ENCODE measurements at places on chromosomes 3 and 15.

DNA sequence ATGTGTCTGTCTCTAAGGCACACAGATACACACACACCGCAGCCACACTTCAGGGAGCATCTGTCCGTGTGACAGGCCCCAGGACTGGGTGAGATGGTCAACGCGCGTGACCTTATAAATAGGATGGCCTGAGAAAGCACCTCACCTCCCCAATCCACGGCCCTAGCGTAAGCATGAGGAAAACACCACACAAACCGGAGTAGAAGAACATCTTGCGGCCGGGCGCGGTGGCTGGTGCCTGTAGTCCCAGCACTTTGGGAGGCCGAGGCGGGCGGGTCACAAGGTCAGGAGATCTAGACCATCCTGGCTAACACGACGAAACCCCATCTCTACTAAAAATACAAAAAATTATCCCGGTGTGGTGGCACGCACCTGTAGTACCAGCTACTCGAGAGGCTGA, 1.6 kb downstream of the NIPA1 start:
- DNase-seq, result no peak

- DNase-seq, result no peak
These were observed 32.5 kb upstream of the TMOD3 start for GRCh38 chr15:51796847-51797401.

DNA sequence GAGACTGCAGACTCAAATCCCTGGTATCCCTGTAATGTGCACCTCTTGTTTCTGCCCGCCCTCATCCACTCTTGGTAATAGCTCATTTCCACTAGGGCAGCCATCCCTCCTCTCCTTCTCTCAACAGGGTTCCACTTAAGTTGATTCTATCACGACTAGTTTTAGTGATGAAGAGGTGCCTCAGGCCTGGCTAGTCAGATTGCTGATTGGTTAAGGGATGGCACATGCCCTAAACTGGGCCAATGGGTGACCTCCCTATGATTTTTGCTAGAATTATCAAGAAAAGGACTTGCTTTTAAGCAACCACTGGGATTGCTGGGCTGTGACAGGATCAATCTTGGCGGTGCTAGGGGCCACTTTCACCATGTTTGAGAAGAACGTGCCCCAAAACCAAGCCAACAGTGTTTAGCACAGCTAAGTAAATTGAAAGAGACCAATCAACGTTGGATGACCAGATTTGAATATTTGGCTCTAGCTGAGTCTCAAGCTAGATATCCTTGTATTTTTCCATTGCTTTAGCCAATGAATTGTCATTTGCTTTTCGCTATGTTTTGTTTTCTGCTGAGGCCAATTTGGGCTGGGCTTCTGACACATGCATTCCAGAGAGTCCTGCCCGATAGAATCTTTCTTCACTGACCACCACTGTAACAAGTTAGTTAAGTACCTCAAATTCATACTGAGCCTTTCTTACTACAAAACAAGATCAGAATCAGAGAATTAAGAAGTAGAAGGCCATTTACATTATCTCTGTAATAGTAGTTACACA, 131.0 kb downstream of the PDZRN3 start:
- no peak for DNase-seq

DNA sequence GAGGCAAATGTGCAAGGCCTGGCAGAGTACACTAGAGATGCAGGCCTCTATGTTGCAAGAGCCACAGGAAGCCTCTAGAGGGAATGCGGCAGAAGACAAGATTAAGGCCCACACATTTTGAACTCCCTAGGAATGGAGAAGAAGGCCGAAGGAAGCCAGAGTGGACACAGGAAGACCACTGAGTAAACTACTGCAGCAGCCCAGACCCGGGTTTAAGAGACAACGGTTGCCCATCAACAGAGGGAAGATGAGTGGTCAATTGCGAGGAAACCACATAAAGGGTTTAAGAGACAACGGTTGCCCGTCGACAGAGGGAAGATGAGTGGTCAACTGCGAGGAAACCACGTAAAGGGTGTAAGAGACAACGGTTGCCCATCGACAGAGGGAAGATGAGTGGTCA, 14.6 kb downstream of the CHSY1 start:
- no peak for DNase-seq

DNA sequence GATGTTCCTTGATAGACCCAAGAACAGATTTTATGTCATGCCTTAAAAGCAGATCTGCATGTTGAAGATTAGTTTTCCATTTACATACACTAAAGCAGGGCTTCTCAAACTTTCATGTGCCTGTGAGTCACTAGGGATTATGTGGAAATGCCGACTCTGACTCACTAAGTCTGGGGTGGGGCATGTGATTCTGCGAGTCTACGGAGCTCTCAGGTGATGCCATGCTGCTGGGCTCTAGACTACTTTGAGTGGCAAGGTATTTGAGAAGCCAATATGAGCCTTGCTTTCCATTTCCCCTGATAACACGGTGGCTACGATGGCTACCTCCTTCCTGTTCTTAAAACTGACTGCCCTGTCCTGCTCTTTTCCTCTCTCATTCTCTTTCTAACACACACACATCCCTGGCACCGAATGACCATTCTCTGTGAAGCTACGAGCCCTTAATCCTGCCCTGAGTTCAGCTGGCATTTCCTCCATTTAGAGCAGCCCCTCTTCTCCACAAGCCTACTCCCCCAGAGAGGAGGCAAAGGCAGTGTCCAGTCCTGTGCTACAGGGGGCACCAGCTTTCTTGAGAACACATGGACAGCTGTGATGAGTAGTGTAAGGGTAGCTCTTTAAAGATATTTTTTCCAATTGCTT, 39.7 kb upstream of the PYGO1 start:
- DNase-seq, result no peak

DNA sequence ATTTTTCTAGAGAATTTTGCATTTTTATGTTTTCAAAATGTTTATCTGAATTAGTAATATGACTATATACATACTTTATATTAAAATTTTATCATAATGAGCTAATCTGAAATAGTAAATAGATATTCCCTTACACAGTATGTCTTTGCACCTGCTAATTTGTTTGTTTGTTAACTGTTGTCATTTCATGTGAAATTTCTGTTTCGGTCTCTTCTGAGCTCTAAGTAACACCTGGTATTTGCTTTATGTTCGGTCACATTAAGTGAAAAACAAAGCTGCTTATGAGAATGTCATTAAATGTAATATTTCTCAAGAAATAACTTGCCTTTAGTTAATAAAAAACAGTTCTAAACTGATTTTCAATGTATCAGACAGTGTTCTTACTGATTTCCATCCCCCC, 61.1 kb downstream of the FNDC3B start:
- DNase-seq, result no peak

DNA sequence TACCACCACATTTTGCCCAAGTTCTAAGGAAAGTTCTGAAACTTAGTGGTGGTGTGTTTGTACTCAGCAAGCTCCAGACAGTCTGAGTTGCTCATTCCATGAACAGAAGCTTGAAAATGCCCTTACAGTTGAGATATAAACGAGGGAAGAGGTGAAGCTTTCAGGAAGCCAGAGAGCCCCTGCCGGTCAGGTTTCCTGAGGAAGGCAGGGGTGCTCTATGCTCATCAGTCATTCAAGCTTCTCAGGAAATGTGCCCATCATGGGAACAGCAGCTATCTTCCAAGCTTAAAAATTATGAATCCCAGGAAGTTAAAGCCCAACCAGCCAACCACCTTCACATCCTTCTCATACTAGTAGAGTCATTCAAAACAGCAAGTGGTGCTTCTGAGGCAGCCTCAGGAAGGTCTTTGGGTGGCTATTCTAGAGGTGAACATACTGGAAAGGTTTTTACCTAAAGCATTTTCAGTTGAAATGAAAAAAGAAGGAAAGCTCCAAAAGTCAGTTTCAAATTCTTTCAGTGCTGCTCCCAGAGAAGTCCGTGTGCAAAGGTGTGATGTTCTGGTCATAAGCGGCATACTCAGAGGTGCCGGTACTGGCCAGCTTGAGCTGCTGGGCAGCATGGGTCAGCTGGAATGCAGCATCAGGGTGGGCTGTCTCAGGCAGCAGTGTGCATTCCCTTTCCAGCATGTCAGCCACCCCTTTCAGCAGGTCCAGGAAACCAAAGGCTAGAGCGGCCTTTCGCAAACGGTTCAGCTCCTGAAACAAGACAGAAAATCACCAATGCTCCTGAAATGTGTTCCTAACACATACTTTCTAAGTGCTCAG, 31.8 kb downstream of the INTS14 start:
- no peak for DNase-seq

DNA sequence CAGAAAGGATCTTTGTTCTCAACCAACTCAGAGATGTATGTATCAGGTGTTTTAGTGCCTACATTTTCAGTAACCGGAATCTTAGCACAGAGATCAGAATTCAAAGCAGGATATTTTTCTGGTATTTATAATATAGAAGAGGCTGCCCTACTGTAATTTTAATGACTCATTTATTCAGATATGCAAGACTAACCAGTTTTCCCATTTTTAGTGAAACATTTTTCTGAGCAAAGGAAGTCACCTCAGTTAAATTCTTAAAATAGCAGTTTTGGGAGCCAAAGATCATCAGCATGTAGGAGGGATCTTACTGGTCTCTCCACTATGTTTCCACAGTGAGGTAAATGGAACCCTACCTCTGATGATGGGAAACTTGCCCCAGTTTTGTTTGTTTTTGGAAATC, 42.0 kb downstream of the SRP14 start:
- no peak for DNase-seq

GRCh38 chr3:117793622-117794265, 1084.2 kb downstream of the TUSC7 start:
- DNase-seq, result no peak

- DNase-seq, result no peak
These were observed 11.4 kb upstream of the MGA start for GRCh38 chr15:41648770-41649169.

DNA sequence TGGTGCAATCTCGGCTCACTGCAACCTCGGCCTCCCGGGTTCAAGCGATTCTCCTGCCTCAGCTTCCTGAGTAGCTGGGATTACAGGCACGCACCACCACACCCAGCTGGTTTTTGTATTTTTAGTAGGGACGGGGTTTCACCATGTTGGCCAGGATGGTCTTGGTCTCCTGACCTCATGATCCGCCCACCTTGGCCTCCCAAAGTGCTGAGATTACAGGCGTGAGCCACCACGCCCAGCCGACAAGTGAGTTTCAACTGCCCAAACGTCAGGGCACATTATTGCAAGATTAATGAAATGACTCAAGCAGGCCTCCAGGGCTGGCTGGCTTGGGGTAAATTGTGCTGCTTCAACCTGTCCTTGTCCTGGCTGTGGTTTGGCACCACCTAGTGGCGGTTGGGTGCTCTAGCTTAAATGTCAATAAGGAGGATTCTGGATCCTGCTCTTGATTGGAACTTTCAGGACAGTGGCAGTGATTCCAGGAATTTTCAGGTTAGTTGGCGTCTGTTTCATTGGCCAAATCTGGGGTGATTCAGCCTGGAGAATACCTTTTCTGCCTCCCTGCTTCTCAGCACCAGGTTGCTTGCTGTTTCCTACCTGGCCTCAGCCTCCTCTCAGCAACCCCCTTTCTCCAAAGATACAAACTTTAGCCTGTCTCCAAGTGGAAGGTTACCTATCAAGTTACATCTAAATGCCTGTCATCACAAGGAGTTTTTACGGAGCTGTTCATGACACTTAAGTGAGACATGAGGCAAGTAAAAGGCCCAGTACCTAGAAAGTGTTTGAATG, 32.4 kb upstream of the SACM1L start:
- DNase-seq, result peak; percentile 89

DNA sequence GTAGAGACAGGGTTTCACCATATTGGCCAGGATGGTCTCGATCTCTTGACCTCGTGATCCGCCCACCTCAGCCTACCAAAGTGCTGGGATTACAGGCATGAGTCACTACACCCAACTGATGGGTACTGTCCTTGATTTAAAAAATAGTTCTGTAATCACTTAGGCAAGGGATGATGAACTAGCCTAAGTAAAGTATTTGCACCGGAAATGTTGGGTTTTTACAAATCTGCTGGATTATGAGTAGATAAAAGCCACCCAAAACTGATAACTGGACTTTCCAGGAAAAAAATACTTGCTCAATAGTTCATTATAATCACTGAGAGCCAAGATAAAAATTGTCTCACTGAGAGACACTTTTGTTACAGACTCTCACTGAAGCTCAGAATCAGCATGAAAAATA, 218.0 kb downstream of the WNT5A start:
- no peak for DNase-seq

DNA sequence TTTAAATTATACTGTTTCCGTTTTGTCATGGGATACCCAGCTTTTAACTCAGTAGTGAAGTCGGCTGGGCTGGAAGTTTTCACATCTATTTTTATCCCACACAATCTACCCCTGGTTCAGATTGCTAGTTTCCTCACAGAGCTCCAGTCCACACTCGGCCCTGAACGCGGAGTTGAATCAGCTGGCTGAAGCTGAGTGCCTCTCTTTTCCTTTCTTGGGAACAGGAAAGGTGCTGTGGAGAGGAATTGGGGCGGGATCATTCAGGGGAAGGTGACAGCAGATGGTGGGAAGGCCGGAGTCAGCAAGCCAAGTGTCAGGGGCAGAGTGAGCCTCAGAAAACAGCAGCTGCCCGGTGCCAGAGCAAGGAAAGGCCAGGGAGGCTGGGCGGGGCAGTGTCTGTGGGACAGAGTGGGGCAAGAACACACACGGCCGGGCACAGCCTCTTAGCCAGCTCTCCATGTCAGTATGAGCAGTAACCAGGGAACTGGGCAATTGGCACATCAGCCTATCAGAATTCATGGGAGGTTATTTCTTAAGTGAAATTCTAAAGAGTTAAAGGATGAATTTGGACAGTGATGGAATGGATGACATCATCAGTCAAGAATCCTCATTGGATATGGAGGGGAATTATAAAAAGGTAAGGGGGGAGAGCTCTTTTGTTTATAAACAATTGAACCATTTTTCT, 135.7 kb upstream of the IL12A start:
- DNase-seq, result peak; percentile 81

- no peak for DNase-seq
These were observed 5.1 kb downstream of the IL20RB start for GRCh38 chr3:136962927-136963326.

GRCh38 chr15:38652183-38652794, 87.7 kb upstream of the RASGRP1 start:
- DNase-seq, result no peak

DNA sequence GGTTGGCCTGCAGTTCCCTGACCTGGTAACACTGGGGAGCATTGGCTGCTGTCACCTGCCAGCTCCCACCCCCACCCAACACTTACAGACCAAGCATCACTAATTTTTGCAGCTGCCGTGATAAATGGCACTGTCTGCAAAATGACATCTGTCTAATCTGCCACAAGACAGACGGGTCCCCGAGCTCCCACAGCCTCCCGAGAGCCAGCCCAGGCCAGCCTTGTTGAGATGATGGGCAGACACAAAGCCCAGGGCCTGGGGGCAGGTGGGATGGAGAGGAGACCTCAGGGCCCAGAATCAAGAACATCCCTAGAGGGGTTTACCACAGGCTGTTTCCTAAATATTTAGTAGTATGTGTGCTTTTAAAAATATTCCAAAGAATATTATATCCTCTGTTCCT, 203.4 kb downstream of the TBC1D2B start:
- no peak for DNase-seq

DNA sequence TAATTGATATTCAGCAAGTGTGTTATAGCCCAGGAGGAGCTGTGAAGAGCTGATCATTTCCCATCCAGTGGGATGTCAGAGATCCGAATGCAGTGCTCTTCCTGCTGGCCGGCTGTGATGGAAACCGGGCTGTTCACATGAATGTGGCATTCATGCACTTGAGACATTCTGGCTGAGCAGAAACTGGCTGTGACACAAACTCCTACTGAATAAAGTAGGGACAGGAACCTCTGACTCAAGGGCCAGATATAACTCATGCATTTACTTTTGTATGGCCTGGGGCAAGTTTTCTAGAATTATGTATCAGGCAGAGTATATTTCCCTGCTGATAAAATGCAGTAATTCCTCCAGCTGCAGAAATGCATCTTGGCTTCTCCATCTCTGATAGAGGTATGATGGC, 83.4 kb upstream of the FAM3D start:
- DNase-seq, result no peak

Data from right hindlimb (tissue), 1 donor.